T-helper 17 cell (primary cell): ENCODE measurements at places on chromosomes 6 and 20. TPM values are rescaled to one million over a fixed set of nuclear protein-coding genes. Genes with fewer than 3 reads are reported as not detected.

The CD24 gene
- not detected for total RNA-seq

- no peaks in the 10 kb centered on the region for H3K36me3 ChIP-seq
- no peak overlapping the region for H3K4me3 ChIP-seq
- H3K4me1 ChIP-seq: no peaks in the 10 kb centered on the region
- no peak overlapping the region for H3K27ac ChIP-seq
- H3K27me3 ChIP-seq: no peaks in the 10 kb centered on the region
Observed at GRCh38 chr6:22717915-22718314, 148.5 kb downstream of the HDGFL1 start.

GRCh38 chr20:47907031-47907675, 121.9 kb upstream of the SULF2 start:
- H3K4me1 ChIP-seq: peaks cover 4% of the 10 kb centered on the region
- H3K36me3 ChIP-seq: peaks cover 2% of the 10 kb centered on the region
- H3K27me3 ChIP-seq: peaks cover 59% of the 10 kb centered on the region
- H3K27ac ChIP-seq: no peak overlapping the region
- no peak overlapping the region for H3K4me3 ChIP-seq

DNA sequence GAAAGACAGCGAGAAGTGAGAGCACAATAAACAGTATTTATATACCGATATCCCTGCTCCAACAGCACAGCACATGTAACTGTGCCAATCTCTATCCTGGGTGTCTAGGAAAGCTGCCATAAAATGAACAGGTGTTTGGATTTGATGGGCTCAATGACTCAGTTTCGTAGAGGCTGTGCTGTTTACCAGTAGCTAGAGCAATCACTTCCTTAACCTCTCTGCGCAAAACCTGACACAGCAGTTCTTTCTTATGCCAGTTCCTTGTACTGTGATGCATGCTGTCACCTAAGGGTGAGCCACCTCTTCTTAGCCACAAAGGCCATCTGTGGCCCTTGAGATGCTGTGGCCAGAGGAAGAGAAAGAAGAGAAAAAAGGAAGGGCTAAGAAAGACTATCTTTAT, 59.3 kb downstream of the SHPRH start:
- H3K4me1 ChIP-seq: peaks cover 3% of the 10 kb centered on the region
- no peak overlapping the region for H3K27ac ChIP-seq
- no peak overlapping the region for H3K4me3 ChIP-seq
- no peak for DNase-seq

DNA sequence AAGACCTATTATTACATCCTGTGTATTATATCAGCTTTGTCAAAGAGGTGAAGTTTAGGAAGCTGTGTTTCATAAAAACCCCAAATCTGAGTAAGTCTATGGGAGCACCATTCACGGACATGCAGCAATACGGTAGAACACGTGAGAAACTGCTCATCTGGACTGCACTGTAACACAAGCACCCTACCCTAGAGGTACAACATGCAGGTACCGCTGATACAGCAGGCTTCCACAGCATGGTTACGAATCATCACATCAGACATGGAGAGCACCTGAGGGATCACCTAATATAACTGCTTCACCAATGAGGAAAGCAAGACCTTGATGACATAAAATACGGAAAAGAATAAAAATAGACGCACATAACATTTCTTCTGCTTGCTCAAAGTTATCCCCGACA, 96.7 kb downstream of the GMDS start:
- DNase-seq: no peak
- H3K4me3 ChIP-seq: no peak overlapping the region
- H3K27ac ChIP-seq: no peak overlapping the region
- H3K27me3 ChIP-seq: no peaks in the 10 kb centered on the region
